ENCODE measurements at places on chromosomes 16 and 17. TPM values are rescaled to one million over a fixed set of nuclear protein-coding genes. Genes with fewer than 3 reads are reported as not detected.

The SLC16A11 gene
- polyA plus RNA-seq = 0.93 TPM

The VAT1L gene
- polyA plus RNA-seq = 5.4 TPM

The BAIAP3 gene
- polyA plus RNA-seq = 8.0 TPM

The OR3A2 gene
- polyA plus RNA-seq = 0.48 TPM

The OR1F1 gene
- not detected for polyA plus RNA-seq

The HOXB7 gene
- 34.9 TPM for polyA plus RNA-seq

The SLC13A2 gene
- polyA plus RNA-seq = 4.1 TPM

GRCh38 chr17:77465358-77466041 is 324.7 kb downstream of the SEC14L1 start:
- DNase-seq = no peak

DNA sequence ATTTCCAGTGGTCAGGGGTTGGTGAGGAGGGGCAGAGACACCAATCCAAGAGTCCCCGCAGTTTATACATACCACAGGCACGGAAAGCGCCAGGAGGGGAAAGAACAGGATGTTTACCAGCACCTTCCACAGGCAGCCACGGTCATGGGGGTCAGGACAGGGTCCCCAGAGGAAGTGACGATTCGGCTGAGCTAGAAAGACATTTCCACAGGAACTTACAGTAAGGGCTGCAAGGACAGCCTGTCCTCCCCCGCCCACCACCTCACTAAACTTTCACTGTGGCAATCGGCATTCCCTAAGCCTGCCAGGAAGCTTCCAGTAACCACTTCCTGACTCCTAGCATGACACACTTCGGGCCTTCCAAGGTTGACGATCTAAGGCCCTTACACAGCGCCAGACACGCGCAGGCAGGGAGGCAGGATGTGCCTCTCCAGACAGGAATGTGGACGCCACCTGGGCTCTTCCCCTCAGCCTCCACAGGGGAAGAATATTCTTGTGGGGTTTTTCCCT is 1.2 kb upstream of the MT2A start:
- DNase-seq = no peak

- DNase-seq = no peak
Measured at GRCh38 chr16:67278773-67279295, 498 bp upstream of the PLEKHG4 start.

DNA sequence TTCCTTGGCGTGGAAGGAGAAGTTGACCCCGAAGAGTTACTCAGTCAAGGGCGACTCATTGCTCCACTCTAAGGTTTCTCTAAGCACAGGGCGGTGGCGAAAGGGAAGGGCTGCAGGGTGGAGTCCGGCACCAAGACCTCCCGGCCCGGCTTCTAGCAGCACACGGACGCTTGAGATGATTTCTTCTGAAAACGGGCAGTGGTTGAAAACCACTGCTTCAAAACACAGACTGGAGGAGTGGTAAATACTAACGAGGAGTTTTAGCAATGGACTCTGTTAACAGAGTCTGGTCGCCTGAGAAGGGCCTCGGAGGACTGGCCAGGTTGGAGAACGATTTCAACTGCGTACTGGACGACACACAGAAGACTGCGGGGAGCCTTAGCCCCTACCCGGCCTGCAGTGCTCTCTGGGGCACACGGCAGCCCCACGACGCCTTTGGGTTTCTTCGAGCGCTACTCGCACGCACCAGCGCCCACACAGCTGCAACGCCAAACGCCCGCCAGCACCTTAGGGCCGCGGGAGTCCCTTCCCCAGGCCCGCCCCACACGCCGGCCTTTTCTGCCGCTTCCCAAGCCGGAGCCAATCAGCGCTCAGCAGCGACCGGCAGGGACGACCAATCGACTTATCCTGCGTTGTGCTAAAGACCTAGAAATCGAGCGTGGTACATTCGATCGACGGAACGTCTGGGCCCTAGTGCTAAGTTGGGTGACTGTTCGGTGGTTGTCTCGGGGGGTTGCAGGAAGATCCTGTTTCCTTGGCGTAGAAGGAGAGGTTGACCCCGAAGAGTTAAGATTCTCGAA is 14.4 kb upstream of the CA4 start:
- DNase-seq = no peak

GRCh38 chr17:28392491-28392890 is 13.5 kb downstream of the SLC46A1 start:
- no peak for DNase-seq

DNA sequence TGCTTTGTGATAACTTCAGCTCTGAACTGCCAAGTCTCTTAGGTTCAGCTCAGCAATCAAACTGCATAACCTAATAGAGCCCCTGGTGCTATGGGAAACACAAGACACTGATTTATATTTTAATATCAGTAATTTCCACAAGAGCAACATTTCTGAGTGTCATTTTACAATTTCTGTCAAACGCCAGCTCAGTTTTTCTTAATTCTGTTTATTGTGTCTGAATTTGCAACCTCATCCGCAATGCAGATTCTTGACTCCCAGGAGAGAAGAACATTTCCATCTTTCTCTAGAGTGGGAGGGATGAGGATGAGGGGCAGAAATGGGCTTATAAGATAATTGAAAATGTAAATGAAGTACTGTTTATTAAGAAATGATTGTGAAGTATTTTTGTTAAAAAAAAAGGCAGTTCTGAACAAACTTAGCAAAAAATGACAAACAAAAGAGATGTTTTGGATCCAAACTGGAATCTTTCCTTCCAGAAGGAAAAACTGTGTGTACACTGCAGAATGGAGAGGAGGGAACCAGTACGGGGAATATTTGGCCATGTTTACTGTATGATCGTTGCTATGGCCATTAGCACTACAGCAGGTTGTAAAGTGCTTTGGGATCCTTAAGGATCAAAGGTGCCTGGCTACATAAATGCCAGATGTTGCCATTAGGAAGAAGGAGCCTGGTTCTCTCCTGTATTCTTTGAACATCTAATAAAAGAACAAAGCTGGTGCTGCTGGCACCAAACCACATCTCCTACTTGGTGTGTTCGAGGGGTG is 7.4 kb upstream of the PMFBP1 start:
- DNase-seq = no peak

DNA sequence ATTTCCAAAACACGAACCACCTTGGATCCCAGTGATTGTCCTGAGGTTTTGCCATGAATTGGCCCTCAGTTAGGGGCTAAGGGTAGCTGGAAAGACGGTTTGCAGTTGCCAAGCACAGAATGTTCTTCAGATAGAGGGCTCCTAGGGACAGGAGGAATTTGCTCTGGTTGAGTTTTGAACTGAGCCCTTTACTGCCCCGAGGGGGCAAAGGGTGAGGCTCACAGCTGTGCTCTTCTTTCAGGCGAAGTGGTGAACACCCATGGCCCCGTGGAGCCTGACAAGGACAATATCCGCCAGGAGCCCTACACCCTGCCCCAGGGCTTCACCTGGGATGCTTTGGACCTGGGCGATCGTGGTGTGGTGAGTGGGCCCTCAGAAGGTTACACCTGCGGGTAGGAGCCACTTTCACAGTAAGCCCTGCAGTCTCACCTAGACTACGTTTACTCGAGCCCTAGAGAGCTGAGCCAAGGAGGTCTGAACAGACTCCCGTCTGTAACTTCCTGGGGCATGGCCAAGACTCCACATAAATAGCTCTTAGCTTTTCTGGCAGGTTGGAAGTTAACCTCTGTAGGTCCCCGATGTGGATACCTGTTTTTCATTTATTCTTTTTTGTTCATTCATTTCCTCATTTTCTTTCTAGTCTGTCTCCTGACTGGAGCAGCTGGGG is 32.5 kb downstream of the NMT1 start:
- no peak for DNase-seq

DNA sequence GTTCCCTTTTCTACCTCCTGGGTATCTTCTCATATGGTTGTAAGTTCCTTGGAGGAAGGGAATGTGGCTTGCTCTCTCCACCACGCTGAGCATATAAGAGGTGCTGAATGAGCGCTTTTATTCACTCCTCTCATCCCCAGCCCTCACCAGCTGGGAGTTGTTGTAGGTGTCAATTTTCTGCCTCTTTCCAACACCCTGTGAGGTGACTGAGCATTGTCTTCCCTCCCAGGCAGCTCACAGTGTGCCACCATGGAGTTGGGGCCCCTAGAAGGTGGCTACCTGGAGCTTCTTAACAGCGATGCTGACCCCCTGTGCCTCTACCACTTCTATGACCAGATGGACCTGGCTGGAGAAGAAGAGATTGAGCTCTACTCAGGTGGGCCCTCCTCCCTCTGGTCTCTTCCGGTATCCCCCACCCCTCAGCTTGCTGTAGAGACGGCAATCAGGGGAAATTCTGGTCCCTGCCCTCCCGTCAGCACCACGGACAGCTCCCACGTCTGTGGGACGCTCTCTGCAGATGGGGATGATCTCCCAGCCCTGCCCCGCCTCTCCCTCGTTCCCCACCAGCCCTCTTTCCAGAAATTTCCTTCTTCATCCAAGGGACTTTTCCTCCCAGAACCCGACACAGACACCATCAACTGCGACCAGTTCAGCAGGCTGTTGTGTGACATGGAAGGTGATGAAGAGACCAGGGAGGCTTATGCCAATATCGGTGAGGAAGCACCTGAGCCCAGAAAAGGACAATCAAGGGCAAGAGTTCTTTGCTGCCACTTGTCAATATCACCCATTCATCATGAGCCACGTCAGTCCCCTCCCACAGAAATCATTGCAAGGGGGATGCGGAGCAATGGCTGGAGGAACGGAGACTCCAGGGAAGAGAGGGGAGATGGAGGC is 18.3 kb downstream of the CIITA start:
- DNase-seq = peak; percentile 60

- DNase-seq = no peak
Measured at GRCh38 chr17:56110463-56111135, 42.7 kb upstream of the ANKFN1 start.

- DNase-seq = no peak
Measured at GRCh38 chr17:42537156-42537805, 1.2 kb downstream of the NAGLU start.

DNA sequence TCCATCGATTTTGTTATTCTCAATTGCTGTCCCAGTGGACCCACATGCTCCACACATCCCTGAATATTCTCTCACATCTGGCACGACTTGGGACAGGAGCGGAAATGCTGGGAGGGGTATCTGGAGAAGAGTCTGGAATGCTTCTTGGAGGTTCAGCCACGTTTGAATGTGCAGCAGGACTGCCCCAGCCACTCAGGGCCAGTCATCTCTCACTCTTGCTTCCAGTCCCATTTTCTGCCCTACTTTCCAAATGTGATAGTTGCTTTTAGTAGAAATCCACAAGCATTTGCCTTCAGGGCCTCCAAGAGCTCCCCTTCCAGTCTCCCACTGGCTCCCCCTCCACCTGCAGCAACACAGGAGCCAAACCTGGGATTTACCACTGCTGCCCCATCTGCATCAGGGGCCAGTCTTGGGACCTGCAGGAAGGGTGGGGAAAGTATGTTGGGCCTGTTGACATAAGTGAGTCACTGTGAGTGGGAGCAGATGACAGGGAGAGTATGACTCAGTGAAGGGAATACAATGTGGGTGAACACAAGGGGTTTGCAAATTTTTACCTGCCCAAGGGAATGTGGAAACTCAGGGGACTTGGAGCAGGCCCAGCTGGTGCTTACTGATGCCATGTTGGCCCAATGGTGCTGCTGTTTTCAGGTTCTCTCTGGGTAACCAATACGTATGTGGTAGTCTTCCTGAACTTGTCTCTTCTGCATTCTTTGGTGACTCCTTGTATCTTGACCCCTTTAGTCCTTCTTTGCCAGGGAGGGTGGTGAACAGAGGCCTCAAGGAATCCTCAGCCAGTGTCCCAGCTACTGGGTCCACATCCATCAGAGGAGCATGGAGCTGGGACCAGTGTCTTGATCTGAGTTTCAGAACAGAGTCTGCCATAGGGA is 78.8 kb upstream of the CRHR1 start:
- no peak for DNase-seq

DNA sequence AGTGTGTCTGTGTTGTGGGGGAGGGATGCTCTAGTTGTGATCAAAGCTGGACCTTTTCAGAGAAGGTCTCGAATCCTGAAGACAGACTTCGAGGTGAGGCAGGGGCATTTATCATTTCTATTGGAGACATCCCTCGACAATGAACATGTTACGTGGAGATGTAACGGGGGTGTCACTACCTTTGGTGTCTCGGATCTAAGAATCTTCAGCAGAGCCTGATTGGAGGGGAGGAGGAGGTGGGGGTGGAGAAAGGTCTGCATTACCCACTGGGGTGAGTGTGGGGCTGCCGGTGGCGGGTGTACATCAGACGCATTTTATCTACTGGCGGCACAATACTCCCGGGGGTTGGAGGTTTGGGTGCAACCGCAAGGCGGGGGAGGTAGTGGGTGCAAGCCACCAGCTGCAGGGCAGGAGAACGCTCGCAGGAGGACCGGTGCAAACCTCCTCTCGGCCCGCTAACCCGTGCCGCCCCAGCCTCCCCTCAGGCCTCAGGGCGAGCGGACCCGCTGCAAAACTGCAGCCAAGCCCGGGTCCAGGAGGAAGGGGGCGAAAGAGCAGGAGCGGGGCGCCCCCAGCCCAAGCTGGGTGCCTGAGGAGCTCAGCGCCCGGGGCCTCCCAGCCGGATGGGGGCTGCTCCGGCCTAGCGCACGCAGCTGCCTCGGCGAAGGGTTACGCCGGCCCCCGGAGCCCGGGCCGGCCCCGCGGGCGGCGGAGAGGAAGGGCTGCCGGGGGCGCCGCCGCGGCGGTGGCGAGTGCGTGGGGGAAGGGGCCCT is 735 bp downstream of the ZNF652 start:
- DNase-seq = no peak

GRCh38 chr17:12842936-12843335 is 53.6 kb downstream of the ARHGAP44 start:
- DNase-seq = no peak

DNA sequence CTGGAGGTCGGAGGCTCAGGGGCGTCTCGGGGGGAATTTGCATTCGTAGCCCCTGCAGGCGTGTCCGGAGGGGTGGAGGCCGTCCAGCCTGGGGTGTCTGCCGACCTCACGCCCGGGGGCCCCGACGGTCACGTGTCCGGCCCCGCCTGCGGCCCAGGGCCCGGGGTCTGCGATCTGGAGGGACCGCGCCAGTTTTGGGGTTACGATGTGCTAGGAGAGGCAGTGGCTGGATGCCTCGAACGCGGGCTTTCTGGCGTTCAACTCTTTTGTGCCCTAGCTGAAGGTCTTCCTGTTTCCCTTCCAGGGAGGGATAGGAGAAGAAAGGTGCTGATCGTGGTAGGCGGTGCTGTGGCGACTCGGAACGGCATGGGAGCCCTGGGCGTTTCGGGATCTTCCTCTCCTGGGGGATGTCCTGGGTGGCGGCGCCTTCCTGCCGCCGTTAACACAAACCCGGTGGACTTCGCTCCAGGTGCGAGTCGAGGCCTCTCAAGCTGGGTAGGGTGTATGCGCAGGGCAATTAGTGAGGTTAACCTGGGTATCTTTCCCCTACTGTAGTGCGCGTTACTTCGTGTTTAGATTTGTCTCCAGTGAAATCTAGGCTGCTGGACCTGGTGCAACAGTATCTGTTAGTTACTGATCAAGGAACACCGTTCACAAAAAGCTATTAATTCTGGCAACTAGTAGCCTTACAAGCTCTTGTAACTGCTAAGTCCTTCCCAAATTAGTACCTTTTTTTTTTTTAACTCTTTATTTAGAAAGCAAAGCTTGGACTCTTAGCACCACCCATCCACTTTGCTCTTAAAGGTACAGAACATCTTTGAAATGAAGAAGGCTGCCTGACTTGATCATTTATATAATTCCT is 1.3 kb downstream of the AKAP1 start:
- DNase-seq = no peak

DNA sequence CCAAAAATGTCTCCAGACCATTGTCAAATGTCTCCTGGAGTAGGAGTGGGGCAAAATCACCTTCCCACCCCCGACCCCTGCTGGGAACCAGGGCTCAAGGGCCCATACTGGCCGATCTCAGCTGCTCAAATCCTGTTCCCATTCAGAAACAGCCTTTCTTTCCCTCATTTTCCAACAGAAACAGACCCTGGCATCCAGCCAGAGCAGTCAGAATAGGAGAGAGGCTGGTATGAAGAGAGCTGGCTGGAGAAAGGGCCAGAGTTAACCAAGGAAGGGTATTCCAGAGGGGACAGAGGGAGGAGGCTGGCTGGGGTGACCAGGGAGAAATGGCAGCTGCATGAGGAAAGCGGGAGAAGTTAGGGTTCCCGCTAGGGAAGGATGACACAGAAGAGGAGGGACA is 199.1 kb downstream of the XYLT1 start:
- DNase-seq = no peak
